ENCODE measurements at places on chromosomes 4 and X.

GRCh38 chr4:15653864-15654592 is 1.1 kb downstream of the FBXL5 start:
- no peak for DNase-seq

GRCh38 chrX:150146271-150146896 is 208.1 kb upstream of the EOLA2 start:
- DNase-seq, result no peak

GRCh38 chrX:8738588-8739189 is 6.8 kb upstream of the ANOS1 start:
- DNase-seq, result no peak

DNA sequence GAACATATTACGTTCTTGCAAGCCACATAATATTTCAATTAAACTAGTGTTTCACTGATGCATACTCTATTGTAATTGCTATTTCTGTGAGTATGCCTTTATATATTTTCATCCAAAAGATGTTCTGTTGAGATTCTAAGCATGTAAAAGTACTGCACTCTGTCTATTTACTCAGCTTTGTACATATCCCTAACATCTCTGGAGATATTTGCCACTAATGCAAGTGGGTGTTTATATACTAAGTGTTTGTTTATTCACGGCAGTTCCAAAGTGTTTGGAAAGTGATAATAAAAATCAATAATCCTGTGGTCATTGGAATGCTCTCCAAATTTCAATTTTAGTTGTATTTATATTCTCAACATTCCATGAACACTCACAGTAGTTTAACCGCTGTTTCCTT is 1989.0 kb downstream of the C4orf33 start:
- DNase-seq, result peak; percentile 4

DNA sequence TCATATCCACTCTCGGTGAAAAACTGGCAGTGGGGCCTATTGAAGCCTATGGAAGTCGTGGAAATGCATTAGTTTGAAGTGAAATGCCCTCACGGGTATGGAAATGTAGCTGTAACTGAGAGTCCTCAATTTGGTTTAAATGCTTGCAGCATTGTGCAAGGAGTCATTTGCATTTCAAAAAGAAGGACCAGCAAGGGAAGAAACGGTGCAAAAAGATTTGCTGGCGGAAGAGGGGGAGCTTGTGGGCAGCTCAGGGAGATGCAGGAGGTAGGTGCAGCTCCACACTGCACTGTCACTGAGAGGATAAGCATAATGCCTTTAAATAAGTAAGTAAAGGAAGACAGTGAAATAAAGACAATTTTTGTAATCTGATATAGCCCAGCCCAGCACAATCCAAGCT is 400.4 kb upstream of the DIPK2B start:
- DNase-seq, result no peak

GRCh38 chr4:185685804-185686203 is 126.2 kb downstream of the SORBS2 start:
- no peak for DNase-seq

DNA sequence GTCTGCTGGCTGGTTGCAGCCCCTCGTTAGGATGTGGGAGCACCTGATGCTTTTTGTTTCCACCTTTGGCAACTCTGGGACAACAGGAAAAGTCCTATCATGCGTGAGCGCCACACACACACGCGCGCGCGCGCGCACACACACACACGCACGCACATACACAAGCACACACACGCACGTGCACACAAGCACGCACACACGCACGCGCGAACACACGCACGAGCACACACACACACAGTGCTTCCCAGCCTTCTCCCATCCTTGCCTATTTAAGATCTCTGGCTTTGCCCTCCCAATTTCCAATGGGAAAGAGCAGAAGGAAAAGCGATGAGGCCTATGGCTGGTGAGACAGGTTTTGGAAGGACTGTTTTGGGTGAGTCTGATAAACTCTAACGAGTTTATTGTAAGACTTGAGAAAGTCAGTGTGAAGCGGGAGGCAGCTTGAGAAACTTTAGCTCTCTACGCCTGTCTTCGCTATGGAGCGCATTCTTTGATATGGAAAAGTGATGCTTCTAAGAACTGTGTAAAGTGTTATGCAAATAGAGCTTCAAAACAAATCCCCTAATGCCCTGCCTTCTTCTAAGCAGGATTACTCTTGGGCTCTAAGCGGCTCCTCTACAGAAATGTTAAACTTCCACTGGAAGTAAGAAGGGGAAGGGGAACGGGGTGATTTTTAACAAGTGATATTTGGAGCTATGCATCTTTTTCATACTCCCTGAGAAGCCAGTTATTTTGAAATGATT is 11.8 kb downstream of the SUPT20HL1 start:
- no peak for DNase-seq

DNA sequence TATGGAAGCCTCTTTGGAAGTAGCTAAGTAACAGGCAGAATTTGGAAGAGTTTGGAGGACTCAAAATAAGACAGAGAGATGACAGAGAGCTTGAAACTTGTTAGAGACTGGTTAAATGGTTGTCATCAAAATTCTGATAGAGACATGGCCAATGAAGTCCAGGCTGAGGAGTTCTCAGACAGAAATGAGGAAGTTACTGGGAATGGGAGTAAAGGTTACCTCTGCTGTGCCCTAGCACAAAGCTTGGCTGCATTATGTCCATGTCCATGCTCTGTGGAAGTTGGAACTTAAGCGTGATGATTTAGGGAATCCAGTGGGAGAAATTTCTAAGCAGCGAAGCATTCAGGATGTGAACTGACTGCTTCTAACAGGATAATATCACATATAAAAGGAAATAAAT is 146.2 kb upstream of the NDST4 start:
- DNase-seq, result no peak

DNA sequence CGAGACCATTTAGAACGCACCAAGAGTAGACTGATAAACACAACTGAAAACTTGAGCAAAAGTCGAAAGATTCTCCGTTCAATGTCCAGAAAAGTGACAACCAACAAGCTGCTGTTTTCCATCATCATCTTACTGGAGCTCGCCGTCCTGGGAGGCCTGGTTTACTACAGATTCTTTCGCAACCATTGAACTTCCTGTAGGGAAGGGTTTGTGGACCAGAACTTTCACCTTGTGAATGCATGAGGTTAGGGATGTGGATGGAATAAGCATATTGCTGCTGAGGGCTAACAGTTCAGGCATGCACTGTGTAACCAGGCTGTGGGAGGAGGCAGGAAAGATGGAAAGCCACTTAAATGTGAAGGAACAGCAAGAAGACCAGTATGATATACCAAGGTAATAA is 20.9 kb upstream of the ING2 start:
- DNase-seq, result no peak

GRCh38 chr4:124183926-124184325 is 528.6 kb downstream of the ANKRD50 start:
- no peak for DNase-seq

DNA sequence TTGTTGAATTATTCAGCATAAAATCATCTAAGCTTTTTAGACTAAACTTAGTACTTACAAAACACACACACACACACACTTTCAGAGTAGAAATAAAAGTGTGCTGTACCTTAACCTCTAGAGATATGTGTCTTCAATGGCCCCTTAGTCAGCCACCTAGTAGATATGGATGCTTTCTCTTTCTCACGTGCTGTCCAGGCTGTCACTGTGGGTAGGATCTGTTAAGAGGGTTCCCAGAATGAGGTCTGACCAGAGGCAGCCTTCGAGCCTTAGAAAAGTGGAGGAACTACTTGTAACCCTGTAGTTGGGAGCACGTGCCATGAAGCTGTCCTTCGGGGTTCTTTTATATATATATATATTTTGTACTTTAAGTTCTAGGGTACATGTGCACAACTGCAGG is 117.9 kb downstream of the COL4A5 start:
- no peak for DNase-seq

- DNase-seq, result no peak
Measured at GRCh38 chr4:42328978-42329377, 68.3 kb upstream of the SHISA3 start.

GRCh38 chrX:135213200-135213844 is 38.5 kb upstream of the ETDA start:
- no peak for DNase-seq

DNA sequence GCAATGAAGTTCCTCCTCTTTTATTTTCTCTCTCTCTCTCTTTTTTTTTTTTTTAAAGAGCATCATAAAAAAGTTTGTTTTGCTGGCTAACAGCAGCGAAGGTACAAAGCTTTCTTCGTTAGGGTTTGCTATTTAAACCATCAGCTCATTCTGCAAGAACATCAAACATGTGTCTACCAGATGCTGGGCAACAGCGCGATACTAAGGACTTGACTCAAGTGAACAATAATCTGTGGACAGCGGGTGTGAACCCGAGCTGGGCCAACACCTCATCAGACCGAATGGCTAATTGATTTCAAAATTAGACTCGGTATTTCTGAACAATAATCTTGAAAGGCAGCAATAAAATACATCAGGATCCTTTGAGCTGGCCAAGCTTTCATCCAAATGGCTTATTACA is 246.4 kb downstream of the FBXO8 start:
- DNase-seq, result no peak

DNA sequence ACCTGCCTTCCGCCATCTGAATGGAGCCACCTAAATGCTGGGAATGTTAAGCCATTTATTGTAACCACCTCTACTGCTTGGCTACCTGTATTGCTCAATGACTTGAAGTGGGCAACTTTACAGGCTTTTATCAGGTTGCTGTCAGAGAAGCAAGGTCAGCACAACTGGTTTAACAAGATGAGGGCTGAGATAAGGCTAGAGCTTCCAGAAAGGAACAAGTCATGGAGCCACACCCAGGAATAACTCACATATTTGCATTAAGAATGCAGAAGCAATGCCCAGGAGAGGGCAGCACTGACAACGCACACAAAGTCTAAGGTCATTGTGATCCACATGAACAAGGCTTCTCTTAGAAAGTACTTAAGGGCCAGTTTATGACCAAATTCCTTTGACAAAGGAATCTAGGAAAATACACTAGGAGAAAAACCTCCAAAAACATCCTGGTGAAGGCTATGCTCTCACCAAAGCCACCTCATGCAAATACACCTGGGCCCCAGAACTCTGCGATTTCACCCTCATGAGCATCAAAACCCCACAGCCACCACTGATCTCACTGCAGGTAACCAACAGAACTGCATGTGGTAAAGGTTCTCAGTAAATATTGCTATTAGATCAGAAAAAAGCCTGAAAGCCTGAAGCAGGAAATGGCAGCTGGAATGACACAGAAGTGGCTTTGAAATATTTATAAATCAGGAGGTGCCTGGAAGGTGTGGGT is 15.0 kb upstream of the STS start:
- DNase-seq, result peak; percentile 10

- DNase-seq, result no peak
Measured at GRCh38 chrX:2748171-2748814, 3.5 kb upstream of the XG start.

DNA sequence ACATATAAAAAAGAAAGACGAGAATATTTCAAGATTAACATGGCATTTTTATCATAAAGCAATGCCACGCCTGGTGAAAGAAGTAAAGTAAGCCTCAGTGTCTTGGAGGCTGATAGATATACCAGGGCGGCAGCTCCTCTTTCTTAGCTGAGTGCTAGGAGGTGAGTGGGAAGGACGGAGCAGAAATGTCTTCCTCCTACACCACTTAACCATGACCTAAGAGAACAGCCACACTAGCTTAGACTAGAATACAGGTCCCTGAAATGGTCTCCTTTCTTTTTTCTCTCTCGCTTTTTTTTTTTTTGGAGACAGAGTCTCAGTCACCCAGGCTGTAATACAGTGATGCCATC is 75.0 kb downstream of the NAF1 start:
- DNase-seq, result no peak

DNA sequence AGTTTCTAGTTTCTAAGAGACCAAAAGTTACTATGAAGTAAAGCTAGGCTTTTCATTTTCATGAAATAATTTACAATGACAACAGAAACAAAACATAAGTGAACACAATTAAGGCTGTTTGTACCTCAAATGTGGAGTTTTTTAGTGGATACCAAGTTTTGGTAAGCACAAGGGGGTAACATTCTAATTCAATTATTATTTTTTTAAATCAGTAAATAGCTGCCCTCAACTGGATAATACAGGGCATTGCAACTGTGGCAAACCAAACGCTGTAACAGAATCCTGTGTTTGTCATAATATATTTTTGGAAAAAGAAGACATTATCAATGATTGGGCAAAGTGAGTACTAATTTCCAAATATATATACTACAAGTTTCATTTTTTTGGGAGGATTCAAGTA is 150.3 kb downstream of the FBXW7 start:
- DNase-seq, result no peak

GRCh38 chr4:67897686-67898085 is 13.9 kb upstream of the TMPRSS11D start:
- no peak for DNase-seq

- no peak for DNase-seq
Measured at GRCh38 chrX:149877636-149878035, 3.3 kb upstream of the MAGEA8 start.

DNA sequence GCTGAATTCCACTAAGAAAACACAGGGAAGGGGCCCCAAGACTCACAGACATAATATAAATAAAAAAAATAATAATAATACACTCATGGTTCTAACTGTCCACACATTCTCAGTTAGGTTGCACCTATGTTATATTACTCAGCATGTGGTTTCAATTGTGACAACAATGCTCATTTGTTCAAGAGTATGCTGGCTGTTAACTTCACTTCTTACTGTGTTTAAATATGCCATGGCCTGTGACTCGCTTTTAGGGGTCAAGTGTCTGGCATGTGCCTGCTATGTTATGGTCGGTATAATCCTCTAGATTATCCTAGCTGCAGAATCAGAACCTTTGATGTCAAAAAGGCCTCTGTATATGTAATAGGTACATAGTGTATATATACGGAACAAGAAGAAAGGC is 324.8 kb upstream of the INTU start:
- no peak for DNase-seq

All from NCI-H2029 (cell line).